ENCODE measurements at places on chromosomes 7 and 10. TPM values are rescaled to one million over a fixed set of nuclear protein-coding genes. Genes with fewer than 3 reads are reported as not detected.

GRCh38 chr7:133020496-133020895, 61.4 kb downstream of the CHCHD3 start:
- no peak for DNase-seq

Gene ASB10
- total RNA-seq, result not detected

- DNase-seq, result no peak
Measured at GRCh38 chr10:129545261-129545660, 78.2 kb downstream of the MGMT start.

DNA sequence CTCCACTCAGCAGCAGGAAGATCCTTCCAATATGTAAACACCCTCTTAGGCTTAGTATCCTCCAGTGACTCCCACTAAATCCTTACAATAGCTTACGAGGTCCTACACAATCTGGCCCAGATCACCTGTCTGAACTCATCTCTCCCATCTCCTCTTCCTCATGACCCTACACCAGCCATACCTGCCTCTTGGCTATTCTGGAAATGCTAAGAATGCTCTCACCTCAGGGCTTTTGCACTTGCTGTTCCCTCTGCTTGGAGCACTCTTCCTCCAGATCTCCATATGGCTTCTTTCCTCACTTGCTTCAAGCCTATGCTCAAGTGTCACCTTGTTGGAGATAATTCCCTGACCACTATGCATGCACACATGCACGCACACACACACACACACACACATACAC, 50.8 kb upstream of the FRMD4A start:
- DNase-seq, result no peak

Gene CALY
- not detected for total RNA-seq

DNA sequence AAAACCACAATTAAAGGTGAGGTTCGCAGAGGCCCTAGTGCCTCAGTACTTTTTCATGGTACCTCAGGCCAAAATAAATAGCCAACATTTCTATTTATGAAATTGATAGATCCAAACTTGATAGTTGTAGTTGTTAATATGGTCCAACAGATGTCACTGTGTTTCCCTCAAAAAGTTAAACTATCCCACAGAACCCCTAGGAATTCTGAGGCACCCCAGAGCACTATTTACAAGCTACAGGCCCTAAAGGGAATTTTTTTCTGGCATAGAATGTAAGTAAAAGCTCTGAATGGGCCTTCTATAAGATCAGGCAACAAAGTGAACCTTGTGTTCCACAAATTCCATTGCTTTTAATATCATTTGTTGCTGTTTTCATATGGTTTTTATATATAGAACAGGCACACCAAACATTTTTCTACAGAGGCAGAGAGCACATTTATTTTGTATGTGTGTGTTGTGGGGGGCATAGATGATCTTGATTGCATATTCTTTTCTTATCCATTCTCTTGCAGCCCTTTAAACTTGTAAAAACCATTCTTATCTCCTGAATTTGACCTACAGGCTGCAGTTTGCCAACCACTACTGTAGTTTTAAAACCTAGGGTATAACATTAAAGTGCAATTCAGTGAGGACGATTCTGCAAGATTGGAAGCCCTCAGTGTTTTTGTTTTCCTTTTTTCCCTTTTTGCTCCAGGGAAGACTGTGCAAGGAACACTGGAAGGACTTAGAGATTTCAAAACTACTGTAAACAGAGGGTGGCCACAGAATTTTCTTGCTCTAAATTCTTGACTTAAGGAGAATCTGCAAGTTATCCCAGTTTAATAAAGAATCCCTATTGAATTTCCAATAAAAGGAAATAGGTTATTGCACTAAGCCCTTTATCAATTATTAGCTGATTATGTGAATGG, 3.5 kb upstream of the ARL4A start:
- no peak for DNase-seq

DNA sequence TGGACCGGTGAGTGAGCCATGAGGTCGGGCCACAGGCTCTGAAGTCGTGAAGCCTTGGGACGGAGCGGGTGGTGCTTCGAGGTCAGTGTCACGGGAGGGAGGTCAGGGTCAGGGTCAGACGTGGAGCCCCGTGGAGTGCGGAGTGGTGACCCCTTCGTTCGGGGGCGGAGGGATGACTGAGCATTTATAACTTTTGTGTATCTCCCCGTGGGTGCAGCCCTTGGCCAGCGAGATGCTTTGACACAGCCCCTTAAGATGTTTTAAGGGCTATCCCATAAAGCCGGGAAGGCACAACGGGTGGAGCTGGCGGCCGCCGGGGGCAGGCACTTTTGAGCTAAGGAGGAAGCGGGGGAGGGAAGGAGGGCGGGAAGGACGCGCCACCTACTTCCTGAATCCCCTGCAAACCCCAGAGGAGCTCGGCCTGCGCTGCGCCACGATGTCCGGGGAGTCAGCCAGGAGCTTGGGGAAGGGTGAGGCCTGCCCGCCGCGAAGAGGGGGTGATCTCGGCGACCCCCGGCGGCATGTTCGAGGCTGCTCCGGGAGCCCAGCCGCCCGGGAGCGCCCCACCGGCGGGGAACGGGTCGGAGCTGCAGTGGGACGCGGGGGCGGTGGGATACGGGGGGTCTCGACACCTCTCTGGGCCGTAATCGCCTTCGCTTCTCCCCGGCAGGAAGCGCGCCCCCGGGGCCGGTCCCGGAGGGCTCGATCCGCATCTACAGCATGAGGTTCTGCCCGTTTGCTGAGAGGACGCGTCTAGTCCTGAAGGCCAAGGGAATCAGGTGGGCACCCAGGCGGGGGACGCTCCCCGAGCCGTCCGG, at the start of gene GSTO1:
TSS of gene GSTO1 (plus strand) at position 400 of the 818 bp plus-strand sequence. CDS start at position 437, 37 bp downstream.
- peak; percentile 87 for DNase-seq

GRCh38 chr10:95784279-95784913, 28.4 kb downstream of the ENTPD1 start:
- DNase-seq, result no peak

Gene ATG9B
- 7.5 TPM for total RNA-seq

DNA sequence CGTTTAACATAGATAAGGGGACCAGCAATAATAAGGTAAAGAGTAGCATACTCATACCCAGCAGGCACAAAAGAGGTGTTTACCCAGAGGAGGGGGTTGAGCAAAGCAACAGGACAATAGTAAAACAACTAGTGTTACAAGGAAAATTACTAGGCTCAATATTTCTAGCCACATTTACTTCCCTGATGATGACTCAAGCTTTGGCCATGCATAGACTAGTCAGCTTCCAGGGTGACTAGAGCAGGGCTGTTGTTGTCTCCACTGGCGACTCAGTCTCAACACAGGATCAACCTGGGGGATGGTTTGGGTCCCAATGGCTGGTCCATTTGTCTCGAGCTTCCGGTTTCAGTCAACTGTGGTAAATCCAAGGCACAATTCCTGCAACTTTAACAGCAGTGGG, 217.7 kb upstream of the KCND2 start:
- no peak for DNase-seq

Gene CARD11
- 96.2 TPM for total RNA-seq

DNA sequence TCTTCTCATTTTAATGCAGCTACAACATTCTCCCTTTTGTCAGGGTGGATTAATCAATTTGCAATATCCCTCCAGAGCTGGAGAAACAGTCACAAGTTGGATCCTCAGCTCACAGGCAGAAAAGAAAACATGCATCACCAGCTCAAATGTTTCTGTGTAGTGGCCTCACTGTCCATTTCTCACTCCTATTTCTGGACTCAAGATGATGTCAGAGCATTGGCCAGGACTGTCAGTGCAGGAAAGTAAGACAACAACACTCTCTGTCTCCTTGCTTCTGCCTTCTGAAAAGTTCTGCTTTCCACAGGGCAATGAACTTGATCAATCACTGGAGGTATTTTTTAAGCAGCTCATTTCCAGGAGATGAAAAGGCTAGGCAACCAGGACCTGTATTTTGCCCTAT, 8.2 kb upstream of the SVIL start:
- DNase-seq, result no peak

DNA sequence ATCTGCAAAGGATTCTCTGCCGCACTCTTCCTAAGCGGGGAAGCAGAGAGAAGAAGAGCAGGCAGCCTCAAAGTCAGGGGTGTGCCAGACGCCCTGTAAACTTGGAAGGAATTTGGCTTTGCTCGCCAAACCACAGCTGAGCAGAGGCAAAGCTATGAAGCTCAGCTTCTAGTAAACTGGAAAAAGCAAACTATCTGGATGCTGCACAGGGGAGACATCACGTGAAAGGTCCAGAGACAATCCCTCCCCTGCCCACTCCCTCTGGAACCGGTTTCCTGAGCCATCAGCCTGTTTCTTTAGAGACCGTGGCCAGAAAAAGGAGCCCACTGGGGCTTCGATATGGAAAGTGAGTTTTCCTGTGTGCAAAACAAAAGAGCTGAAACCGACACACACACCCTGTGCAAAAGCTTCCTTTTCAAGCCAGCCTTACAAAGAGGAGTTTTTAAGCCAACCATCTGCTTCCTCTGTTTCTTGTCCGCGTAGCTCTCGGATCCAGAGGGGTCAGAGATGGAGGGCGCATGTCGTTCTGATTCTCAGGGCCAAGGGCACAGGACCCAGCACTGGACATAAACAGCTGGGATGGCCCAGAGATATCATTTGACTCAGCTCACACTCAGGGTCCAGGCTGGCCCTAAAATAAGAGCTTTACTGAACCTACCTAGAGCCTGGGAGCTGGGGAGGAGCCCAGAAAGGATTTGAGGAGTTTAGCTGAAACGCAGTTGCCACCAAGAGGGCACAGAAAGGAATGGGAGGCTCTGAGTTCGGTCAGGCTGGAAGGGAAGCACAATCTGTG, 58.2 kb upstream of the DNAAF5 start:
- DNase-seq, result no peak

GRCh38 chr7:1297017-1297960, 64.6 kb downstream of the UNCX start:
- DNase-seq, result no peak

DNA sequence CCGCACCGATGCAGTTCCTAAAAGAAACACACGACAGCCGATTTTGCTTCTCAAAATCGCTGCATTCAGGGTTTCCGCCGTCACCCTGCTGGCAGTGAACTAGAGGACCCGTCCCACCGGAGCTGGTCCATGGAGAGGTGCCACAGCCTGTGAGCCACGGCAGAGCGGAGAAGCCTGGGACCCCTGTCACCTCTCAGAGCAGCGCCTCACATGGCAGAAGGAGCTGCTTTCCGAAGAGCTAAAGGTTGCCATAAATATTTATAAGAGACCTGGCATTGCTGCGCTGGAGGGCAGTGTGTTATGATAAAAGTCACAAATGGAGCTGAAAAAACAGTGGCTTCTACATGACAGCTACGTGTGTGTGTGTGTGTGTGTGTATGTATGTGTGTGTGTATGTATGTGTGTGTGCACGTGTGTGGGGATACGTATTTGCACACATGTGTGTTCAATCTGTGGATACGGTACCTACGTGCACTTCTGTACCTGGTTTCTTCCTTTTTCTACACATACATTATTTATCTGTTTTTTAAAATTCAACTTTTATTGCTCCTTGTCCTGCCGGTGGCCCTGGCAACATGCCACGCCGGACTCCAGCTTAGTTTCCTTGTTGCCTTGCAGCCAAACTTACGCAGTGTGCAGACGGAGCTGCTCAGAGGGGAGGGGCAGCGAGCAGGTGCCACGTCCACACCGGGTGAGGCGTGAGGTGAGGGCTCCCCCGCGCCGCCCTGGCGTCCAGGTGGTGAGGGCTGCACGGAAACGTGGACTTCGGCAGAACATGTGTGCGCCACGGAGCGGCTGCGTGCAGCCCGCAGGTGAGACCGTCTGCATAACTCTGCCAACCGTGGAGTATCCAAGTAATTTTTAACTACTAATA, 115.2 kb upstream of the PITRM1 start:
- DNase-seq, result no peak

DNA sequence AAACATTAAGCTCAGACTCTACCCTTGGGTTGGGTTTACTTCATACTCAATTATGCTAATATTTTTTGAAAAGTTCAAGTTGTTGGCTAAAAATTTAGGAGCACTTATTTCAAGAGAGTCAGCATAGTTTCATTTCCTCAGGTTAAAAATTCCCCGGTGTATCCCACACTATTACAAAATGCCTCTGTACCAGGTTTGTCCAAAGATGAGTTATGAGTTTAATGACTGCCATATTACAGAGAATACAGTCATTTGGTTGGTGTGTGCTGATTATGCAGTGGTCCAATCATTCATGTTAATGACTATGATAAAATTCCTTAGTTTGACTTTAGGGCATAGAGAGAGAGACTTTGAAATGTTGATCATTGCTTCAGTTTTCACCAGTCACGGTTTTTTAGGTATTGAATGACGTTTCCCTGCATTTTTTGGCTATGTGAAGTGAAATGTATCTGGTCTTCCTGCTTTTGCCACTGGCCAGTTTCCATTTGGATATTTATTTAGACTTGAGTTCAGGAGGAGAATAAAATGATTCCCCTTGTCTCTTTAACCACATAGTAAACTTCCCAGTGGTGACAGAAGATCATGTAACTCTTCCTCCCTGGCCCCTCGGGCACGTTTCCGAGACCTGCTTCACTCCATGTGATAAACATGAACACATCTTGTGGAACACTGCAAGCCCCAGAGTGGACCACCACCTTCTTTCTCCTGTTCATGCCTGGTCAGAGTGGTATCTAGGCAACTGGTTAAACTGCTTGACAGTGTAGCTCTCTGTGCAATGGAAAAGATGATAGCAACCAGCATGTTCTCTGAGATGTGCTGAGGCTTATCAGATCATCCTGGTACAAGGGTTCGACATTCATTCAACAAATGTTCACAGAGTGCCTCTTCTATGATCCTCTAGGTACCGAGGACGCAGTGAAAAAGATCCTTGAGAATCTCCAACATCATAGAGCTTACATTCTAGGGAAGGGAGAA, 153.6 kb downstream of the CACNB2 start:
- DNase-seq, result no peak

DNA sequence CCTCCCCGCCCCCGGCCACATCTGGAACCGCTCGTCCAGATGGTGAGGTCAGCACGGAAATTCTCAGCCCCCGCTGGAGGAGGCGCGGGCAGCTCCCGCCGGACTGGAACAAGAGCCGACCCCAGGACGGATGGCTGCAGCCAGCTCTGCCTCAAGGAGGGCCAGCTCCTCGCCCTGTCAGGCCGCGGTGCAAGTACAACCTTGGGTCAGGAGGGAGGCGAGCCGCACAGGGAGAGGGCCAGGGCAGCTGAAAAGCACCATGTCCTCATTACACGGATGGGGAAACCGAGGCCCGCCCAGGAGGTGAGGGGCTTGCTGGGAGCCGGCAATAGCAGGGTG, 3.8 kb upstream of the GRIFIN start:
- DNase-seq, result no peak

Gene NEUROG3
- total RNA-seq, result not detected

Gene PRKCQ
- total RNA-seq, result 36.0 TPM

GRCh38 chr10:50387007-50387731, 135.9 kb upstream of the ASAH2 start:
- DNase-seq, result no peak

- DNase-seq, result no peak
Measured at GRCh38 chr7:12111422-12112405, 99.4 kb upstream of the TMEM106B start.

Gene NODAL
- total RNA-seq, result not detected
